ENCODE measurements at places on chromosomes 6 and 20.

GRCh38 chr6:103798166-103798565 is 1061.6 kb downstream of the HACE1 start:
- no peaks in the 10 kb centered on the region for H3K36me3 ChIP-seq
- no peak overlapping the region for H3K4me3 ChIP-seq
- H3K27me3 ChIP-seq: no peaks in the 10 kb centered on the region
- H3K4me1 ChIP-seq: no peaks in the 10 kb centered on the region

DNA sequence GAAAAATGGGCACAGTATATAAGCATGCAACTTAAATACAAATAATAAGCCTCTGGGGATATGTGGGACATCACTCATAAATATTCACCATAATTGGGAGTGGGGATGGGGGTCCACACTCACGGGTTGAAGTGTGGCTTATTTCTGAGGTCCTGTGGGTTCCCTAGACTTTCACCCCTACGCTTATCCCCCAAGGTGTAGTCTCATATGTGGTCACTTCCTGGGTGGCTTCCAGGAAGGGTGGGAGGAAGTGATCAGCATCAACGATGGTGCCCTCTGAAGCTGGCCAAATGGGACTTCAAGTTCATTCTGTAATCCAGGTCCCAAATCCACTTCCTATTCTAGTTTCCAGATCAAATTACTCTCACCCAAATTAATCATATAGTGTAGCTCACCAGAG is 59.5 kb downstream of the GNAS start:
- H3K36me3 ChIP-seq: peaks cover 49% of the 10 kb centered on the region
- H3K4me1 ChIP-seq: peaks cover 14% of the 10 kb centered on the region
- no peak overlapping the region for H3K27ac ChIP-seq
- no peaks in the 10 kb centered on the region for H3K27me3 ChIP-seq
- H3K4me3 ChIP-seq: no peak overlapping the region

DNA sequence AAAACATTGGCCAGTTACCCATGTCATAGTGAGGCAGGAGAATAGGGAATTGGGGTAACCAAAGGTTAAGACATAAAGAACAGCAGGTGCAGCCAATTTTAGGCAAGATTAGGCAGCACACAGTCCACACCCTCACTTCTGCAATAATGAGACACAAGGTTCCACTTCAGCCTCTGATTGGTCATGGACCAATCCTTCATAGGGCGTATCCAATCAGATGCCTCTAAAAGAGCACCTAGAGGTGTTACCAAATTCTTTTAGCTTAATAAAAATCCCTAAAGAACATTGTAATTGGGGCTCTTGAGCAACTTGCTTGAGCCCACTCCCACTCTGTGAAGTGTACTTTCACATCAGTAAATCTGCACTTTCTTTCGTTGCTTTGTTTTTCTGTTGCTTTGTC is 302.4 kb downstream of the PREX1 start:
- no peaks in the 10 kb centered on the region for H3K36me3 ChIP-seq
- H3K27me3 ChIP-seq: no peaks in the 10 kb centered on the region
- H3K27ac ChIP-seq: no peak overlapping the region
- H3K4me1 ChIP-seq: no peaks in the 10 kb centered on the region

DNA sequence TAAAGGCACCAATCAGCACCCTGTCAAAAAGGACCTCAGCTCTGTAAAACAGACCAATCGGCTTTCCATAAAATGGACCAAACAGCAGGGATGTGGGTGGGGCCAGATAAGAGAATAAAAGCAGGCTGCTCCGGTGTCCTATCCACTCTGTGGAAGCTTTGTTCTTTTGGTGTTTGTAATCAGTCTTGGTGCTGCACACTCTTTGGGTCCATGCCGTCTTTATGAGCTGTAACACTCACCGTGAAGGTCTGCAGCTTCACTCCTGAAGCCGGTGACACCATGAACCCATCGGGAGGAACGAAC is 7.3 kb upstream of the PXDC1 start:
- H3K27ac ChIP-seq: no peak overlapping the region
- no peaks in the 10 kb centered on the region for H3K27me3 ChIP-seq
- H3K36me3 ChIP-seq: no peaks in the 10 kb centered on the region
- no peak overlapping the region for H3K4me3 ChIP-seq
- peaks cover 13% of the 10 kb centered on the region for H3K4me1 ChIP-seq

DNA sequence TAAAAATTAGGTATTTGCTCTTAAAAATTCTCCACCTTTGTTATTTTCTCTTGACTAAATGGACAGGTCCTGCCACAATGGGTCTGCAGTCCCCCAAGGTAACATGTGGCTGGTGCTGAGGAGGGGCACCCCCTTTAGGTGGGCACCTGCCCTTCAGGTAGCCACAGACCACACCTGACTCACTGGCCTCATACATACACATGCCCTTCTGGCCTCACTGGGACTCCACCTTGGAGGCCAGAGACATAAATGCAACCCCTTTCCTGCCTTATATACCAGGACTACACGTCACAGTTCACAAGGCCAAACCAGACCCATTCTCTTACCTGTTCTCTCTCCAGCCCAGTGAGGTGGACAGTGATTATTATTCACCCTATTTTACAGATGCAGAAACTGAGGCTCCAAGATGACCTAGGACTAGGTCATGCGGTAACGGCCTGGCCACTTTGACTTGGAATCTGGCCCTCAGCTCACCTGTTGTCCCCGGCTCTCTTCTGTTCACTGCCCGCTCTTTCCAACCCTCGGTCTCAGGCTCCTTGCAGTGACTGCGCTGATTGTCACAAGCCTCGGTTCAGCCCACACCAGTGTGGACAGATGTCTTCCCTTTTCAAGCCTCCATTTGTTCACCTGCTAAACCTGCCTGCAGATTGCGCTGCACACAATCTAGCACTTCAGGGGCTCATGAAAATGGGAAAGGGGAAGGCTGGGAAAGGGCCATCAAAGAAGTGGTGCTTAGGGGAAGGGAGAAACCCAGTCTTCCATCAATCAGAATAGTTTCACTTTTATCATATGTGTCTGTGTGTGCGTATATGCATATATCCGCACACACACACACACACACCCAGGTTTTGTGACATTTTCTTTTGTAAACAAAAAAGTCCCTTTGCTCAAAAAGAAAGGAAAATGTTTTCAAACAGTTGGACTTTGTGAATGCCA is 121.7 kb downstream of the BCAS1 start:
- peak overlapping the region; percentile 3 for H3K4me3 ChIP-seq
- no peaks in the 10 kb centered on the region for H3K27me3 ChIP-seq
- DNase-seq: no peak
- H3K36me3 ChIP-seq: no peaks in the 10 kb centered on the region
- peaks cover 20% of the 10 kb centered on the region for H3K4me1 ChIP-seq

DNA sequence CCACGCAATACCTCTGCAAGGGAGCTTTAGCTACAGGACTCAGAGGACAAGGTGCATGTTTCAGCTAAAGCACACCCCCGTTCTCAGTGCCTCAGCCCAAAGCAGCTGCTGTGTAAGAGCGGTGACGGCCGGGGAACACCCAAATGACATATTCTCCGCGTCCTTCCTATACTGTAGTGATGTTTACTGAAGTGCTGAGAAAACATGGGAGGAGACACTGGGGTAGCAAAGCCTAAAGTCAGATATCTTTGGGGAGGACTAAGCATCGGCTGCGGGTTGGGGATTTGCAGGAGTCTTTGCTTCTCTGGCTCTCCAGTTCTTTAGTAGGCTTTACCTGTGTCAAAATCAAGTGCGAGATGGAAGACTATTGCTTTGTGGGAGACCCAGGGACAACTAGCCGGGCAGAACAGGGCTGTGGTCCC is 1.7 kb downstream of the SLC22A23 start:
- H3K4me1 ChIP-seq: peaks cover 19% of the 10 kb centered on the region
- H3K4me3 ChIP-seq: peak overlapping the region; percentile 73
- H3K36me3 ChIP-seq: no peaks in the 10 kb centered on the region
- peaks cover 16% of the 10 kb centered on the region for H3K27me3 ChIP-seq
- DNase-seq: no peak
- H3K27ac ChIP-seq: no peak overlapping the region

- H3K36me3 ChIP-seq: no peaks in the 10 kb centered on the region
- no peak overlapping the region for H3K4me3 ChIP-seq
- H3K27me3 ChIP-seq: peaks cover 54% of the 10 kb centered on the region
- no peak for DNase-seq
Measured at GRCh38 chr6:30480536-30481156, 8.7 kb upstream of the HLA-E start.

DNA sequence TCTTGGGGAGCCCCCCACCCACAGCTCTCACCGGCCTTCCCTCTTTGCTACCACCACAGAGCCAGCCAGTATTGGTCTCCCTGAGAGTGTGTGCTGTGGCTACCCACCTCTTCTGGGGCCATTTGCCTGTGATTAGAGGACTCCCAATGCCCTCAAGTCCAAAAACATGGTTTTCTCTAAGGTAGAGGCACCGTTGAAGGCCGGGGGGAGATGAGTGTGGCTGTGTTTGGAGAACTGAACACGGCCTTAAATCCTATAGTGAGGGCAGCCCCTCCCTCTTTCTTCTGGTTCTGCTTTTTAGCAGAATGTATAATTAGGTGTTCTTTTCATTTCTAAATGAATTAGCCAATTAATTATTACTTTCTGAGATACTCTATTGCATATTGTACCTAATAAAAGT is 2.5 kb downstream of the CCR6 start:
- no peak overlapping the region for H3K4me3 ChIP-seq
- H3K36me3 ChIP-seq: no peaks in the 10 kb centered on the region
- H3K27ac ChIP-seq: no peak overlapping the region
- H3K27me3 ChIP-seq: no peaks in the 10 kb centered on the region

- no peak for DNase-seq
- peaks cover 36% of the 10 kb centered on the region for H3K27me3 ChIP-seq
- H3K27ac ChIP-seq: no peak overlapping the region
Measured at GRCh38 chr6:50849796-50850180, 31.1 kb downstream of the TFAP2B start.

GRCh38 chr6:130780122-130780521 is 47.1 kb upstream of the SMLR1 start:
- H3K4me3 ChIP-seq: no peak overlapping the region
- DNase-seq: peak; percentile 16
- peaks cover 7% of the 10 kb centered on the region for H3K4me1 ChIP-seq
- no peak overlapping the region for H3K27ac ChIP-seq
- H3K27me3 ChIP-seq: no peaks in the 10 kb centered on the region

- H3K4me1 ChIP-seq: peaks cover 13% of the 10 kb centered on the region
- no peaks in the 10 kb centered on the region for H3K27me3 ChIP-seq
- no peak overlapping the region for H3K27ac ChIP-seq
- H3K4me3 ChIP-seq: no peak overlapping the region
Measured at GRCh38 chr20:533526-533925, 10.1 kb downstream of the CSNK2A1 start.

GRCh38 chr6:88302769-88303225 is 136.7 kb upstream of the CNR1 start:
- peaks cover 5% of the 10 kb centered on the region for H3K4me1 ChIP-seq
- no peaks in the 10 kb centered on the region for H3K36me3 ChIP-seq
- H3K27me3 ChIP-seq: no peaks in the 10 kb centered on the region
- DNase-seq: peak; percentile 55

DNA sequence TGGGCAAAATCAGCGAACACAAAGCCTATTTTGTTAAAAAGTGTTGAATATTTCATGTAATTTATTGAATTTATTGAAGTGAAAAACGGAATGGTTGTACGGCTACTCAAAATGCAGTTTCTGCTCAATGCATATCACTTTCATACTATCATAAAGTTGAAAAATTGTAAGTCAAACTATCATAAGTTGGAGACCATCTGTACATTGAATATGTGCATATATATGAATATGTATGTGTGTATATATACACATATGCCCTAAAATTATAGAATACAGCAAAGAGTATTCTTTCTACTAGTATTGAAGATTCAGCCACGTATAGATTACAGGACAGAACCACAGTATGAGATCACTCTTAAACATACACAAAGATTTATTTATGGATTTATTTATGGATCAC is 499.0 kb upstream of the SULF2 start:
- H3K27me3 ChIP-seq: peaks cover 3% of the 10 kb centered on the region
- no peak overlapping the region for H3K27ac ChIP-seq
- peaks cover 19% of the 10 kb centered on the region for H3K4me1 ChIP-seq
- no peak overlapping the region for H3K4me3 ChIP-seq

DNA sequence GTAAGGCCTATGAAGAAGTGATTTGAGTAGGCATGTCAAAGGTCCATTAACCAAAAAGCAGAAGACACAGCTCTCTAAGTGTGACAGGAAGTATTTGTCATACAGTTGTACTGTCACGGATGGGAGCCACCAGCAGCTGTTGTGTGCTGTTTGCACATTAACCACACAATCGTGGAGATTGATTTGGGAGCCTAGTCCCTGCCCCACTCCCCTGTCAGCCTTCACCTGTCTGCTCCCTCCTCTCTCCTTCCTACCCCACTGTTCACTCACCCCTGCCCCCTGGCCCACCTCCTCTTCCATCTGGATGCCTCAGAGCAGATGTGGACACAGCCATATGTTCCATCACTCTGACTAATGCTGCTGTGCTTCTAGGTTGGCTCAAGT is 124.7 kb upstream of the SPACA1 start:
- H3K4me3 ChIP-seq: no peak overlapping the region
- peaks cover 6% of the 10 kb centered on the region for H3K4me1 ChIP-seq
- DNase-seq: no peak
- H3K27ac ChIP-seq: no peak overlapping the region
- H3K36me3 ChIP-seq: no peaks in the 10 kb centered on the region

DNA sequence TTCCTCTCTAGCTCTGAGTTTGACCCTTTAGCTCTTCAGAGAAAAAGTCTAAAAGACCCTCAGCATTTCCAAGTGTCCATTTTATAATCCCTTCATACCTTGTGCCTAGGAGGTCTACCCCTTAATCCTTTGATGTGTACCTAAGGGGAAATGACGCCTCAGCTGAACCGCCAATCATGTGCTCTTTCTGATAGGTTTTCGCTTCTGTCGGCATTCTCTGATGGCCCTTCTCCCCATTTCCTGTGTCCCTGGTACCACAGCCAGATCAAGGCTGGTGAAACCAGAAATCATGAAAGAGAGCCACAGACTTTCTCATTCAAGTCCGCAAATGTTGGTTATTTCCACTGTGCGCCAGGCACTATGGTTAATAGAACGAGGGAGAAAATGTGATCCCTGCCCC is 333.9 kb downstream of the FARS2 start:
- H3K27me3 ChIP-seq: no peaks in the 10 kb centered on the region
- no peak overlapping the region for H3K27ac ChIP-seq
- no peak for DNase-seq
- no peak overlapping the region for H3K4me3 ChIP-seq

GRCh38 chr20:61505508-61505907 is 253.4 kb downstream of the CDH4 start:
- H3K27me3 ChIP-seq: peaks cover 2% of the 10 kb centered on the region
- no peak overlapping the region for H3K27ac ChIP-seq
- H3K4me3 ChIP-seq: no peak overlapping the region

DNA sequence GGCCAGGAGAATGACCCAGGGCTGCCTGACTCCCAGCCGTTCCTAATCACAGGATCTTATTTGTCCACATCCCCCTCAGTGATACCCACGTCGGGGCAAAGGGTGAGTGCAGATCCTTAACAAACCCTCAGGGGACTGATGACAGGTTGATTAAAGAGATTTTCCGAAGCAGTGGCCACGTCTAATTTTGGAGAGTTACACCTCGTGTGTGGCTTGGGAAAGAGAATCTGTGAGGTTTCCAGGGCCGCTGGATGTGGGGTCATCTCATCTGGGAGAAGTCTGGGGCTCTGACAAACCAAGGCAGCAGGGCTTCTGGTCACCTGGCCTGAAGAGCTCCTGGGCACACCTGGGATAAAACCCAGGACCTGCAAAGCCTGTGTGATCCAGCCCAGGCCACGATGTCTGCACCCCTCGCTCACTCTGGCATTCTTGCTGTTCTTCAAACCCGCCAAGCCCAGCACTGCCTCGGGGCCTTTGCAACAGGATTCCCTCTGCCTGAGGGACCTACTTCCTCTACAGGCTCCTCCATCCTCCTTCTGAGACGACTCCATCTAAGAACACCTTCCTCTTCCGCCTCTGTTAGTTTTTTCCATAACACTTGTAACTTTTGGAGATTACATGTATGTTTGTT is 4.7 kb downstream of the JPH2 start:
- no peaks in the 10 kb centered on the region for H3K27me3 ChIP-seq
- H3K27ac ChIP-seq: no peak overlapping the region
- peaks cover 9% of the 10 kb centered on the region for H3K4me1 ChIP-seq
- H3K36me3 ChIP-seq: no peaks in the 10 kb centered on the region
